ENCODE measurements at places on chromosomes 11 and 22.

DNA sequence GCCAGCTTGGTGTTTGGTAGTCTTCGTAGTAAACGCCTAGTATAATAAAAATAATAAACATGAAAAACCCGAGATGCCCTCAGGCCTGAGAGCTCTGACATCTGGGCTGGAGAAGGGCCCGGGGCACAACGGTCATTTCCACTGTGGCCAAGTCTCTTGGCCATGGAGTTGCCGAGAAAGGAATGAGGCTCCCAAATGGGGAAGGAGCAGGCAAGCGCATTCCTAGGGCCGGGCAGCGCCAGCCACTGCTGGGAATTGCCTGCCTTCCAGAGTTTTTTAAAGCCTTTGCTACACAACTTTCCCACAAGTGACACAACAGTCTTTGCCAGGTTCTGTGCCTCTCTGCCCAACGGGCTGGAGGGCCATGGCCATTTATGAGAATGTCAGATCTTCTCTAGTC lies 103.4 kb downstream of the NAV2 start:
- peaks cover 7% of the 10 kb centered on the region for H3K27me3 ChIP-seq
- DNase-seq = no peak
- H3K36me3 ChIP-seq = no peaks in the 10 kb centered on the region
- no peaks in the 10 kb centered on the region for H3K4me1 ChIP-seq
- H3K27ac ChIP-seq = no peak overlapping the region

DNA sequence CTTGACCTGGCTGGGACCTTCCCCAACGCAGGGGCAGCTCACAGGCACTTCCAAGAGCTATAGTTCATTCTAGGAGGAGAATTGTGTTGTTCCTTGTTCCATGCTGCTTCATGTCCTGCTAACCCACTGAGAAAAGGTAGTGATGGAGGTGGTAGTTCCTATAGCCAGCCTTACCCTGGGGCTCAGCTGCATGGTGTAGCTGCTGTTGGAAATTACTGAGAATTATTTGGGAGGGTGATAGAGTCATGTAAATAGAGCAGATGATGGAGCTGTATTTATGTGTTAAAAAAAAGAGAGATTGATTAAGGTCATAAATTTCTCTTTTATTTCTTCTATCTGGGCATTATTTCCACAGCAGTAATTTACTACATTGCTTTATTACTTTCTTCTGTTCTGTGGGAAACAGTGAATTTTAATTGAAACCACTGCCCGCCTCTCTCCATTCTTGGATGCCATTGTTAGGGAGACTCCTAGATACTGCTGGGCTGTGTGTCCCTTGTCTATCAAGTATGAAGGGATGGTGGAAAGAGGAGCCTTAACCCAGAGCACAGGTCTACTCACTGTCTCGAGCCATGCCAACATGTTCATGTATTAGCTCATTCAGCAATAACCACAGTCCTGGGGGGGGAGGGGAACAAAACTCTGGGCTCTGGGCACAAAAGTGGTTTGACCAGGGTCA lies 309.2 kb downstream of the FAT3 start:
- H3K4me3 ChIP-seq = no peak overlapping the region
- H3K27ac ChIP-seq = no peak overlapping the region
- H3K4me1 ChIP-seq = no peaks in the 10 kb centered on the region
- no peak for DNase-seq
- H3K36me3 ChIP-seq = no peaks in the 10 kb centered on the region

GRCh38 chr11:47177846-47178245 lies 1.2 kb upstream of the ARFGAP2 start:
- H3K4me3 ChIP-seq = peak overlapping the region; percentile 96
- H3K36me3 ChIP-seq = peaks cover 12% of the 10 kb centered on the region
- H3K4me1 ChIP-seq = peaks cover 34% of the 10 kb centered on the region
- no peak for DNase-seq

DNA sequence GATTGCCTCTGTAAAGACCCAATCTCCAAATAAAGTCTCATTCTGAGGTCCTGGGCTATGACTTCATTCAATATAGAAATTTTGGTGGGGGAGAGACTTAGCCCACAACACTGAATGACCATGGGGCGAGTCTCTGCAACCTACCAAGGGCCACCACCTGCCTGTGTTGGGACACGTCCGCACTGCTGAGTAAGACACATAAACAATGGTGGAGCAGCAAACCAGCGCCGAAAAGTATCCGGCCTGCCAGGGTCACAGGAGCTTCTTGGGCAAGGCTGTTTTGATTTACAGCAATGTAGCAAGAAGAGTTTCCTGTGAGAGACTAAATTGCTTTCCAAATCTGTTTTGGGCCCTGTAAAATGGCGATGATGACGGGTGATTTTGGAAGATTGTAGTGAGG lies 122.3 kb downstream of the SHANK2 start:
- H3K4me1 ChIP-seq = no peaks in the 10 kb centered on the region
- no peaks in the 10 kb centered on the region for H3K27me3 ChIP-seq
- DNase-seq = no peak
- H3K4me3 ChIP-seq = no peak overlapping the region

- no peaks in the 10 kb centered on the region for H3K27me3 ChIP-seq
- no peak overlapping the region for H3K27ac ChIP-seq
- peaks cover 3% of the 10 kb centered on the region for H3K36me3 ChIP-seq
- no peak for DNase-seq
- H3K4me1 ChIP-seq = peaks cover 5% of the 10 kb centered on the region
Measured at GRCh38 chr22:17131686-17132085, 10.5 kb upstream of the TMEM121B start.

DNA sequence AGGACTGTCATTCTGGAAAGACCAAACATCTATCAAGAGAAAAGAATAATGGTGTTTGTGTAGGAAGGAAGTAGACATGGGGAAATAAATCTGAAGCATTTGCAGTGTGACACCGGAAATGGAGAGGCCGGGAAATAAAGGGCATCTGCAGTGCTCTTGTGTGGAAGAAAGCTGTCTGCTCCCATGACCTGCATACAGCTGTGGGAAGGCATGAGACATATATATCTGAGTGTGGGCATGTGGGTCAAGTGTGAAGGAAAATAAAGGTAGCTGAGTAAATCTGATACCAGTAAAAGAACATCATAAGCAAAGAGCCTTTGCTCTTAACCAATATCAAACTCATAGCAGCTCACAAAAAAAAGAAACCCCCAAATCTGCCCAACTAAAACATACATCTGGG lies 72.1 kb upstream of the OR5AK2 start:
- no peaks in the 10 kb centered on the region for H3K27me3 ChIP-seq
- DNase-seq = no peak
- H3K36me3 ChIP-seq = no peaks in the 10 kb centered on the region
- H3K4me1 ChIP-seq = no peaks in the 10 kb centered on the region

DNA sequence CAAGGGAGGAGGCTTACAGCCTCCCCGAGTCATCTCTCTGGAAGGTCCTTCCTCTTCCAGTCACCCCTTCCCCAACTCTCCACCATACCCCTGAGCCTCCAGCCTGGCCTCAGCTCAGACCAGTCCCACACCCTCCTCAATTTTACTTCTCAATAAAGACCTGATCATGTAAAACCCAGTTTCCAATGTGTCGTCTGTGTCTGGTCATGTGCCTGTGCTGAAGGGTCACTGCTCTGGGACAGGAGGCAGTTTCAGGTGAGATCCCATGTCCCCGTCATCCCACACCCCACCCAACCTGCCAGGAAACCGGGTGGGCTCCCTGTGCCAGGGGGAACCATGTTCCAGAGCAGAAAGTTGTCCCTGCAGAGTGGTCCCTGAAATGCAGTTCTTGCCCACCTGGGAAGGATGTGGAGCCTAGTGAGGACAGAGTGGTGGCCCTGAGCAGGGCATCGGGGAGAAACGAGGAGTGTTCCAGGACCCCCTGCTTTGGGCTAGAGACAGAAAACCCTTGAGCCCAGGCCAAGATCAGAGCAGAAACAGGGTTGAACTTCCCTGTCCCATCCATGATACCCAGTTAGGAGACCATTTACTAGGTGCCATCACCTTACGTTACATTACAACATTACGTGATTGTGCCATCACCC lies 19.4 kb downstream of the IGLL5 start:
- H3K4me1 ChIP-seq = peaks cover 10% of the 10 kb centered on the region
- DNase-seq = no peak
- no peaks in the 10 kb centered on the region for H3K36me3 ChIP-seq
- no peak overlapping the region for H3K27ac ChIP-seq

- DNase-seq = no peak
- no peak overlapping the region for H3K4me3 ChIP-seq
- no peaks in the 10 kb centered on the region for H3K27me3 ChIP-seq
- no peaks in the 10 kb centered on the region for H3K4me1 ChIP-seq
- no peaks in the 10 kb centered on the region for H3K36me3 ChIP-seq
- H3K27ac ChIP-seq = no peak overlapping the region
Measured at GRCh38 chr11:104410336-104410735, 246.4 kb upstream of the PDGFD start.

GRCh38 chr11:86459682-86460460 lies 85.2 kb downstream of the CCDC81 start:
- H3K27me3 ChIP-seq = peaks cover 2% of the 10 kb centered on the region
- DNase-seq = no peak
- no peak overlapping the region for H3K27ac ChIP-seq
- no peak overlapping the region for H3K4me3 ChIP-seq

DNA sequence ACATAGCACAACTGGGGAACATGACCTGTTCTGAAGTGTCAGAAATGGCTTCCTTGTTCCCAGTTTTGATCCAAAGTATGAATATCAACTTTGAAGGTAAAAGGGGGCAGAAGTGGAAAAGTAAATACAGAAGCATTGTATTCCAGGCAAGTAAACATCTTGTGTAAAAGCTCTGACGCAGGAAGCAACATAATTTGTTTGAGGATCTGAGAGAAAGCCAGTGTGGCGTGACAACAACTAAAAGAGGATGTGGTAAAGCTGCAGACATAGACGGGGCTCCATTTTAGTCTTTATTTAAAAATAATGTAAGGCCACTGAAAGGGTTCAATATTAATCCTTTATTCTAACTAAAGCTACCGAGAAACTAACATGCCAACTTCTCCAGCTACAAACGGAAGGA lies 310.2 kb downstream of the DLG2 start:
- H3K4me3 ChIP-seq = no peak overlapping the region
- H3K27me3 ChIP-seq = no peaks in the 10 kb centered on the region
- peaks cover 2% of the 10 kb centered on the region for H3K4me1 ChIP-seq
- DNase-seq = no peak
- H3K27ac ChIP-seq = no peak overlapping the region

- no peak overlapping the region for H3K4me3 ChIP-seq
- DNase-seq = no peak
- peaks cover 3% of the 10 kb centered on the region for H3K4me1 ChIP-seq
- H3K27me3 ChIP-seq = no peaks in the 10 kb centered on the region
Measured at GRCh38 chr22:46437671-46438440, 99.6 kb downstream of the CELSR1 start.

GRCh38 chr22:50529897-50530579 lies at the start of gene TYMP:
Gene TYMP, minus strand, starts transcription at chr22:50530012. Its CDS starts 303 bp downstream, at chr22:50529709.
- DNase-seq = peak; percentile 83
- peak within 1 kb of the TSS; percentile 94 for H3K27ac ChIP-seq
- H3K36me3 ChIP-seq = peaks cover 5% of the 10 kb centered on the region

- H3K4me1 ChIP-seq = peaks cover 9% of the 10 kb centered on the region
- H3K36me3 ChIP-seq = no peaks in the 10 kb centered on the region
- H3K4me3 ChIP-seq = no peak overlapping the region
- no peak for DNase-seq
- no peaks in the 10 kb centered on the region for H3K27me3 ChIP-seq
- H3K27ac ChIP-seq = no peak overlapping the region
Measured at GRCh38 chr11:107043242-107044006, 25.1 kb upstream of the GUCY1A2 start.

- H3K4me1 ChIP-seq = peaks cover 23% of the 10 kb centered on the region
- no peak for DNase-seq
- H3K27me3 ChIP-seq = peaks cover 6% of the 10 kb centered on the region
- no peak overlapping the region for H3K27ac ChIP-seq
- no peaks in the 10 kb centered on the region for H3K36me3 ChIP-seq
Measured at GRCh38 chr11:110797453-110797852, 85.2 kb upstream of the ARHGAP20 start.

GRCh38 chr11:83691451-83691950 lies 405.3 kb upstream of the CCDC90B start:
- no peak overlapping the region for H3K4me3 ChIP-seq
- DNase-seq = no peak
- peaks cover 7% of the 10 kb centered on the region for H3K27me3 ChIP-seq
- no peaks in the 10 kb centered on the region for H3K4me1 ChIP-seq
- no peaks in the 10 kb centered on the region for H3K36me3 ChIP-seq

DNA sequence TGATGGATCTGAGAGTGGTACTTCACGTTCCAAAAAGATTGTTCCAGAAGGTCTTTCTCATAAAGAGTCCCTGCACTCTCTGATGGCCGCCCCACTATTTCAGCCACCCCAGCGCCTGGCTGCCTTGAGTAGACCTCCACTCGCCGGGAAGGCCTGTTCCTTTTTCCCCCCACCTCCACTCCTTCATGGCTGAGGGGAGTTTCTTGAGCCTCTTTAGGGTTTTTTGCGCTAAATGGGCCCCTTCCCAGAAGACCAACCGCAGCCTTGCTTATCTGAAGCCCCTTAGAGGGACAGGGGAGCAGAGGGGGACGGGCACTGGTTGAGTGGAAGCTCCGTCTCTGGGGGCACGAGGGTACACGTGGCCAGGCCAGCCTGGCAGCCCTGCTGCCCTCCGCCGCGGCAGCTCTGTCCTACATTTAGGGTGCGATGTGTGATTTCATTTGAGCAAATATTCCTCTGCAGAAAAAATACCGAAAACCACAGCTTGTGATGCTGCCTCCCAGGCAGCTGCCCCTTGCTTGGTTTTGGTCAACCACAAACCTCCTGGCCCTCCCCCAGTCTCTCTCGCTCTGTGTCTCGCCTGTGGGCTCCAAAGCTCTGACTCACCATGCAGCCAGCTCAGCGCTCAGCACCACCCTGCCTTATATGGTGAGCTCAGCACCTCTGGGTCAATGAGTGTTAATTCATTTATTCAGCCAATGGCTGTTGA lies 88.7 kb downstream of the TP53I11 start:
- peak overlapping the region; percentile 70 for H3K4me3 ChIP-seq
- H3K4me1 ChIP-seq = peaks cover 24% of the 10 kb centered on the region
- H3K27me3 ChIP-seq = peaks cover 58% of the 10 kb centered on the region
- DNase-seq = peak; percentile 85

DNA sequence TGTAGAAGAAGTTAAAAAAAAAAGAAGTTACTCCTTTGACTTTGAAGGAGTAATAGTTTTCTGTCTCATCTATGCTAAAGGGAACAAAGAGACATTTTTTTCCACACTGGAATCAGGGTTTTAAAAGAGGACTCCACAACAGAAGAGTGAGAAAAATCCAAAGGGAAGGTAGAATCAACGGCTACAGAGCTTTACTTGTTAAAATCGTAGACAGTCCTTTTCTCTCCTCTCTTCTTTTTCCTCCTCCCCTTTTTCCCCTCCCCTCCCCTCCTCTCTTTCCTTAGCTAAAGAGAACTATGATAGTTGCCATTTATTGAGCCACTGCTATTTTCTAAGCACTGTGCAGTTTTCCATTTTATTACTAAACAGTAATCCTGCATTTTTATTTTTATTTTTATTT lies 29.2 kb downstream of the DDIAS start:
- H3K27me3 ChIP-seq = no peaks in the 10 kb centered on the region
- peaks cover 41% of the 10 kb centered on the region for H3K4me1 ChIP-seq
- peaks cover 64% of the 10 kb centered on the region for H3K36me3 ChIP-seq
